ENCODE measurements at places on chromosomes 4 and X.

GRCh38 chr4:148364525-148364924 lies 77.7 kb downstream of the NR3C2 start:
- no peak for DNase-seq

DNA sequence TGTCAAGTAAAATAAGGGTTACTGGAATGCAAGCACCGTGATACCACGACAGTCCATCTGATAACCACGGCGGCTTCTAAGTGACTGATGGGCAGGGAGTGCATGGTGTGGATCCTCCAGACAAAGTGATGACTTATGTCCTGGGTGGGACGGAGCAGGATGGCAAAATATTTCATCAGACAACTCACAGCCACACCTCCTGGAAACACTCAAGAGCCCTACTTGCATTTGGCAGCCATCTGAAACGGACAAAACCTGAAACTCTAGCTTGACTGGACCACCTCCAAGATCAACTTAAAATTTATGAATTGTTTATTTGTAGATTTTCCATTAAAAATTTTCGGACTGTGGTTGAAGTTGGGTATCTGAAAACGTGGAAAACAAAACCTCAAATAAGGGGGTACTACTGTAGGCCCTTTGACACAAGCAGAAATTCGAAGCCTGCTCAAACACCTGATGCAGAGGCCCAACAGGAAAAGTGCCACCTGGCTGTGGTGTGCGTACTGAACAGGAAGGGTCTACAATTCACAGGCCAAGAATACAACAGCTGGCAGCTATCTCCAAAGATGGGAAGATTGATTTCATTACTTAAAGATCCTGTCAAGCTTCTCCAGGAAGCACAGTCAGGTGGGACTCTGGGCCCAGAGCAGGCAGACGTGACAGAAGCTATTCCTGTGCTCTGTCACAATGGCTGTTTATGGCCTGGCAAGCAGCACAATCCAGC lies 26.0 kb downstream of the LRIT3 start:
- DNase-seq = no peak

- DNase-seq = no peak
Observed at GRCh38 chrX:133258481-133258880, 40.3 kb upstream of the TFDP3 start.

- no peak for DNase-seq
Observed at GRCh38 chr4:38129460-38130227, 169.4 kb downstream of the PTTG2 start.

DNA sequence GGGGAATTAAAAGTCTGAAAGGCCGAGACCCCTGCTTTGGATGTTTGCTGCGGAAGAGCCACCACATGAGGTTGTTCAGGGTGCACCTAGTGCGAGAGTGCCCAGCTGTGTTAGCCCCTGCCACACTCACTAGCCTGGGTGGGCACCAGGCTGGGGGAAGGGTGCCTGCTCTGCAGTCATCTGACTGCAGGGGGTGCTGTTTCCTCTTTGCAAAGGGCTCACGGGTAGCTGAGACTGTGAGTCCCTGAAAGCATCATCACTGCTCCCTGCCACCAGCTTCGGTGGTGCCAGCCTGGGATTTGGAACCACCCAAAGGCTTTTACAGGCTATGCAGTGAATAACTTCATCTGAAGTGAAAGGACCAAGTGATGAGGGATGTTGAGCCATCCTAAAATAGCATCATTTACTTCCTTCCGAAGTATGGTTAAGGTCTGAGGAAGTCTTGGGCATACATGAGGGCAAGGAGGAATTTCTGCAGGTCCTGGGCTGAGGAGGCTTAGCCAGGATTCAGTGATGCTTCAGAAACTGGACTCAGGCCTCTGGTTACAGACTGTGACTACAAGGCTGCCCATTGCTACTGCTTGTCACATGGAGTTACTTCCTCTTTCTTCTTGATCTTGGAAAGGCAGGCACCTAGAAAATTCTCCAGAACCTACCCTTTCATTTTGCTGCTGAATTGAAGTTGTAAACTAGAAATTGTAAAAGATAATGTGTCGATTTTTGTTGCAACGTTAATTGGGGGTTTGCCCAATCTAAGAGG lies 293.2 kb upstream of the PRPS2 start:
- DNase-seq = no peak

DNA sequence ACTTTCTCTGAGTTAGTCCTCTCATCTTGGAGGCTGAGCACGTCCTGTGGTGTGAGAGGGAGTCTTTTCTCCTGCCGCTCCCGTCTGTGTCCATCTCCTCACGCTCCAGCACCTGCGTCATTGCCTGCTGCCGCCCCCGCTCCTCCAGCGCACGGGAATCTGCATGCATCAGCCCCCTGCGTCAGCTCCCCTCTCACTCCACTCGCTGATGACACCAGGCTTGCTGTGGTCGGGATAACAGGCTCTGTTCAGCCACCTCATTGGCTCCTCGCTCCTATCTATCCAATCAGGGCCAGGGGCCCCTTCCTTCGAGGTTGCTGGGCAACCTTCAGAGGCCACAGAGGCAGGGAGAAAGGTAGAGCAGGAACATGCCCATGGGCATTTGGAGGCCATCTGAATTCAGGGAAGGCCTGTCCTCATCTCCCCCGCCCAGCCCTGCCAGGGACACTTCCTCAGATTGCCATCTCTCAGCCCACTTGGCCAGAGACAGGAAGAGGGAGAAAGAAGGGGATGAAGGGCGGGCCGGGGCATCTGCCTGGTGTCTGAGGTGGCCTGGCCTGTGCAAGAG lies 9.3 kb downstream of the ZNF185 start:
- no peak for DNase-seq

GRCh38 chrX:130563476-130563875 lies 161.7 kb downstream of the RBMX2 start:
- DNase-seq = no peak

DNA sequence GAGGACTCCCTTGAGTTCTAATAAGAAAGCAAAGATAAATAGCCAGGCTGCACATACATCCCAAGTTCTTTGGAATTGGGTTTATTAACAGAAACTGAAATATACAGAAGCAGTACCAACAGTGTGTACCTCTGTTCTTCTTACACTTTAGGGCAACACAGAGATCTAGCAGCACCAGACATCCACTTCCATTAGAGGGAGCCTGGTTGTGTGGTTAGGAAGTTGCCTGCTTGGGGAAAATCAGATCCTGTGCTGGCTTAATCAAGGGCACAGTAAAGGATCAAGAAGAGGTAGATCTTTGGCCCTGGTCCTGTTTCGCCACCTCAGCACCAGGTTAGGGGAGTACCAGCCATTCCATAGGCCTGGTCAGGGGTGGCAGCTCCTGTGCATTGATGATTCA lies 231.1 kb upstream of the ARHGAP24 start:
- DNase-seq = no peak

DNA sequence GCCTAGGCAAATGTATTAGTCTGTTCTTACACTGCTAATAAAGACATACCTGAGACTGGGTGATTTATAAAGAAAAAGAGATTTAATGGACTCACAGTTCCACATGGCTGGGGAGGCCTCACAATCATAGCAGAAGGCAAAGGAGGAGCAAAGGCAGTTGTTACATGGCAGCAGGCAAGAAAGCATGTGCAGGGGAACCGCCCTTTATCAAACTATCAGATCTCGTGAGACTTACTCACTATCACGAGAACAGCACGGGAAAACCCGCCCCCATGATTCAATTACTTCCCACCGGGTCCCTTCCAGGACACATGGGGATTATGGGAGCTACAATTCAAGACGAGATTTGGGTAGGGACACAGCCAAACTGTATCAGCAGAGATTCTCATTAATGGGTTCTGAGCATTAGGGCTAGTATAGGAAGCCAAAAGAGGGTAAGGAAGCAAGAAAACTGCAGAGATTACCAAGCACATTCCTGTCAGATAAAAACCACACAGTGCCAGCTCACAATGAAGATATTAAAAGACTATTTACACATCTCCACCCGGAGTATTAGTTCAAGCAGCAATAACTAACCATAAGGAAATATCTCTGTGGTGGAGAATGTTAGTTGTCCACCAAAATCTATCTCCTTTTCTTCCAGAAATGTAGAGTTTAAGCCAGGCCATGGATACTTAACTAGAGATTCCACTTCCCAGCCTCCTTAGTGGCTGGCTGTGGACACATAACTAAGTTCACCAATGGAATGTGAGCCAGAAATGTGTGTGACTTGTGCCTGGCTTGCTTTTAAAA lies 61.2 kb upstream of the HOPX start:
- no peak for DNase-seq

GRCh38 chrX:87727620-87728019 lies 210.0 kb downstream of the KLHL4 start:
- DNase-seq = no peak

DNA sequence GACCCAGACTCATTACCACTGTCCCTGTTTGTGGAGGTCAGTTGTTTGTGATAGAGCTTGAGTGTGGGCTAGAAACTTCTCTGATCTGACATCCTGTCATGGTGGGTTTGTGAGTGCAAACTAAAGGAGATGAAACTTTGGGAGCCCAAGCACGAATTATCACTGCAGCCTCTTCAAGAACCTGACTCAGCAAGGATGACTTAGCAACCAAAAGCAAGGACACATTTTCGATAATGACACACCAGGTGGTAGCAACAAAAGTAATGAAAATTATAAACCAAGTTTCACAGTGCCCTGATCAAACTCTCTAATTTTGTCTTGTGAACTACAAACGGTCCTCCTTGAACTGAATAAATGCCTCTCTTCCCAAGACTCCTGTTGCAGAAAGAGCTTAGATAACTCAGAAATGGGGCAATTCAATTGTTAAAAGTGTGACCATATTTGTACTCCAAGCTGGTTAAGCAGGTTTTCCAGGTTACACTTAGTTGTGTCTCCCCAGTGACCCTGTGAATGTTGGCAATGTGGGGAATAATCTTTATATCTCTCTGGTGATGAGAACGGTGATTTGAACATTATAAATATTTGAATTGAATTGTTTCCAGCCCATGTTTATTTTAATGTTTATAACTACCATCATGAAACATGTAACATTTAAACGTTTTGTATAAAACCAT lies 52.6 kb upstream of the ATP8A1 start:
- DNase-seq = no peak

DNA sequence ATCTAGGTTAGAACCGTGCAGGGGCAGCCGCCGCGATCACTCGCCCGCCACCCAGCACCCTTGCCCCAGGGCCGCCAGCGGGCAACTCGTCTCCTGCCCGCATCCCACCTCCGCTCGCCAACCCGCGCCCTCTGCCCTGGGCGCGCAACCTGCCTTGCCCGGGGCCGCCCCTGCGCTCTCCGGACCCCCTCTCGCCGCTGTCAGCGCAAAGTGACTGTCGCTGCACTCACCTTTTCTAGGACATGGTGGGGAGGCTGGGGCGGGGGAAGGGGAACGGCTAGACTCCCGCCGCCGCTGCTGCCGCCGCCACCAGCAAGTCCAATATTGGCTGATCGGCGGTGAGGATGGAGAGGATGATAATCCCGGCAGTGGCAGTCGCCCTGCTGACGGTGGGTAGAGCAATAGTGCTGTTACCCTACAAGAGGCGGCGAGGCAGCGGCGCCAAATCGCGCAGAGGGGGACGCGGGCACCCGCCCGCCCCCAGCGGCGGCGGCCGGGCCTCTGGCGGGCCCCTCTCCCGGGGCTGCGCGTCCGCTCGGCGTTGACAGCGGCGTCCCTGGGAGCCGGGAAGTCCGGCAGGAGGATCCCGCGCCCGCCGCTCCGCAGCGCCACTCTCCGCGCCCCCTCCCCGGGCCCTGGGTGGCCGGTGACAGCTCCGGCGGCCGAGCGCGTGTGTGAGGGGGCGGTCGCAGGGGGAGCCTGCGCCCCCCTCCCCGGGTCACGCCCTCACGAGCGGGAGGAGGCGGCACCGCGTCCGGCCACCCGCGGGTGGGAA lies 2.3 kb upstream of the NR3C2 start:
- DNase-seq = peak; percentile 22

DNA sequence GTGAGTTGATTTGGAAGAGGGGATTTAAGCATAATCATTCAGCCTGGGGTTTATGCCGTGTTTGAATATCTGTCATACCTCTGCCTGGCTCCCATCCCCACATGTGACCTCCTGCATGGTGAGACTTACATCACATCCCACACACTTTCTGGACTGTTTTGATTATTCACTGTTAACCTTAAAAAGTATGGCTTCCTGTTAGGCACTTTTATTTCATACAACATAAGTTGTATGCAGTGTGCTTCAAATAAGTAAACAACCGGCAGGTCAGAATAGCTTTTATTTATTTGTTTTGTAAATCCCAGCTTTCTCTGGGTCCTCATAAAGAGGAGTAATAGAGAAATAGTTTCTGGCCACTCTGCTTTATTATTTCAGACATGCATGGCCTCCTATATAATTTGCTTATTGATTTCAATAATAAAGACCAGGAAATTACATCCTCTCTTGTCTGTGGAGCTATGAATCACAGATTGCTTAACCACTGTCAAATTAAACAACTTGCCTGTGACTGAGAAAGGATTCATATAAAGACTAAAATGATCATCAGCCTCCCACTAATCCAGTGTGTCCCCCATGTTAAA lies 376.8 kb upstream of the ZFP42 start:
- DNase-seq = no peak

GRCh38 chr4:120691536-120691935 lies 231.0 kb downstream of the PRDM5 start:
- no peak for DNase-seq

GRCh38 chr4:159855731-159856130 lies 752.9 kb downstream of the RAPGEF2 start:
- DNase-seq = no peak

DNA sequence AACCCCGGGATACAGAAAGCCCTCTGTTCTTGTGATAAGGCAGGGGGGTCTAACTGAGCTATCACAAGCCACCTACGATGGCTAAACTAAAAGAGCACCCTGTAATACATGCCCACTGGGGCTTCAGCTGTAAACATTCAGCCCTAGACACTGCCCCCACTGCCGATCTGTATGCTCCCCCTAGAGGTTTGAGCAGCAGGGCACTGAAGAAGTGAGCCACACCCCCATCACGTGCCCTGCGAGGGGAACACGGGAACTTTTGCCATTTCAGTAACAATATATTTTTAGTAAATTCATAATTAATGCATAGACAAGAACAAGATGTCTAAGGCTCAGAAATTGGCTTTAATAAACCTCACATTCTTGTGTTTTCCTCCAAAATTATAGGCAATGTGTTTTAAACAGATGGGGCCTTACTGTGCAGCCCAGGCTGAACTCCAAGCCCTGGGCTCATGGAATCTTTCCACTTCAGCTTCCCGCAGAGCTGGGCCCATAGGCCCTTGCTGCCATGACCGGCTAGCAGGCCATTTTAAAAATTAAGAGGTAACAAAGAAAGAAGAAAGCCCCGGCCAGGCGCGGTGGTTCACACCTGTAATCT lies 235.3 kb upstream of the SFRP2 start:
- no peak for DNase-seq

GRCh38 chr4:15294832-15295231 lies 133.0 kb upstream of the C1QTNF7 start:
- DNase-seq = no peak

DNA sequence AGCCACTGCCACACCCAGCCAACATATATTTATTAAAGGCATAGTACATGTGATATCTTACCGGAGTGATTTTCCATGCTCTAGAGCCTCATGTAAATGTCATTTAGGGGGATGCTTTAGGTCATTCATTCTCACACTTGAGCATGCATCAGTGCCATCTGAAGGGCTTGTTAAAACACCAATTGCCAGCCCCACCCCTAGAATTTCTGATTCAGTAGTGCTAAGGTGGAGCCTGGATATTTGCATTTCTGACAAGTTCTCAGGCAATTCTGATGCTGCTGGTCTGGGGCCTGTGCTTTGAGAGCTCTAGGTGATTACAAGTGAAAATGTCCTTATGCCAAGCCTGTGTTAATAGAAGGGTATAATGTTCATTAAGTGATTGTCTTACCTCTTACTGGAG lies 107.7 kb downstream of the PHEX start:
- no peak for DNase-seq
